ENCODE measurements at places on chromosomes 4 and X.

DNA sequence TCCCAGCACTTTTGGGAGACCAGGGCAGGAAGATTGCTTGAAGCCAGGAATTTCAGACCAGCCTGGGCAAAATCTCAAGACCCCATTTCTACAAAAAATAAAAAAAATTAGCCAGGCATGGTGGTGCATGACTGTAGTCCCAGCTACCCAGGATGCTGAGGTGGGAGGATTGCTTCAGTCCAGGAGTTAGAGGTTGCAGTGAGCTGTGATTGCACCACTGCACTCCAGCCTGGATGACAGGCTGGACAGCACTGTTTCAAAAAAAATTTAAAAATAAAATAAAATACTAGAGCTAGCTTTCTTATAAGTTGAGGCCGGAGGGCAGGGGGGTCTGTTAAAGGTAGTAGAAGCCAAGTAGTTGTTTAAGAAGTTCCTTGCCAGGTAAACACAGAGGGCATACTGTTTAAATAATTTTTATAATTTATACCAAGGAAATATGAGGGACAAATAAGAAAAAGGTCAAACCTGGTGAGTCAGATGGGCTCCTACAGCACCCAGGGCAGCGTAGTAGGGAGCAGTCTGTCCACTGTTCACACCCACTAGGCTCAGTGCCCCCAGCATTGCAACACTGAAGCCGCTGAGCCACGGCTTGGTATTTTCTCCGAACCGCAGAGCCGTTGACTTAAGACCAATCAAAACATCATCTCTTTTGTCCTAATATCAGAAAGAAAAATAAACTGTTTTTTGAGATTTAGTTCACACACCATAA, 17.3 kb downstream of the COQ2 start:
- DNase-seq: no peak

DNA sequence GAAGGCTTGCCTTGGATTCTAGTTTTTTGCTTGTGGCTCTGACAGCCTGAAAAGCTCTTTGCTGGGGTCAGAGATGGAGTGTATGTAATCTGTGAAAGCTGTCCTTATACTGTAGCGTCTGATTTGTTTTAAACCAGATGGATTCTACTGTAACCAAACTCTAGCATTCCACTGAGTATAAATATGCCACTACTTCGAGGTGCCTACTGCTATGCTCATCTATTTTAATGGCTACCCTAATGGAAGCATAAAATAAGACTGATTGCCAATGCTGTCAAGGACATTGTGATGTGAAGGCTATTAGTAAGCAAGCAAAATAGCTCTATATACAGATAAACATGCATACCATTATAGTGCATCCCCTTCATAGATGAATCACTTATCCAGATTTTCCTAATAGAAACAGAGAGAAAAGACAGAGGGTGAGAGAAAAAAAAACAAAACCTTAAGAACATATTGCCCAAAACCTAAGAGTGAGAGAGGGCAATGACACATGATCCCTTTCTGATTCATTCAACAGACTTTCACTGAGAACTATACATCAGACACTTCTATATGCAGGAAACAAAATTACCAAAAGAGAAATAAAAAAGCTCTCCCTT, 1025.8 kb upstream of the LCORL start:
- DNase-seq: no peak

- no peak for DNase-seq
Observed at GRCh38 chrX:8668813-8669212, 63.1 kb downstream of the ANOS1 start.

DNA sequence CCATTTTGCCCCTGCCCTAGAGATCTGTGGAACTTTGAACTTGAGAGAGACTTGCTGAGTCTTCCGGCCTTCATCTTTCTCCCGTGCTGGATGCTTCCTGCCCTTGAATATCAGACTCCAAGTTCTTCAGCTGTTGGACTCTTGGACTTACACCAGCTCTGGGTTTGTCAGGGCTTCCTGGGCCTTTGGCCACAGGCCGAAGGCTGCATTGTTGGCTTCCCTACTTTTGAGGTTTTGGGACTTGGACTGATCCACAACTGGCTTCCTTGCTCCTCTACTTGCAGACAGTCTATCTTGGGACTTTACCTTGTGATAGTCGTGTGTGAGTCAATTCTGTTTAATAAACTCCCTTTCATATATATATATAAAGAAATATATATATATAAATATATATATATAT, 1071.0 kb downstream of the ADGRL3 start:
- no peak for DNase-seq

DNA sequence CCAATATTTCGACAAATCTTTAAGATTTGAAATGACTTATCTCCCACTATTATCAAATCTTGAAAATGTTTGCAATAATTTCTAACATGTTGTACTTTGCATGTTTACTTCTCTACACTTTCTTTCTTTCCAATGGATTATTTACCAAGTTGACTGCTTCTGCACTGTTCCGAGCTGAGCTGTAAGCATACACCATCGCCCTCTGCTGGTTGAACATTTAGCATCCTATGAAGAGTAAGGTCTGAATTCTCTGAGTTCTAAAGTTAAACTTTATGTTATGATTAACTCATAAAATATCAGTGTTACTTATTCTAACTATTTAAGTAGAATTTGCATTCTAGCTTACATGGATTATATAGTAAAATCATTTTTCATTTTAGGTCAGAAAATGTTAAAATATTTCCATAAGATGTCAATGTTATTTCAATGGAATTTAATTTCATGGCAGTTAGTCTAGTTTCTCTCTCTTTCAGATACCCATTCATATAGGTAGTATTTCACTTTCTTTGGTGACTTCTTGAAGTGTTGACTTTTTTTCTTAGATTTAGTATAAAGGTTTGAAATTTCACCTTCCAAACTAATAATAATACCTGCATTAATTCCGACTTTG, 137.4 kb downstream of the DKK2 start:
- peak; percentile 3 for DNase-seq
